ENCODE measurements at places on chromosomes 1 and 21.
A peak's percentile ranks its signal among the peaks of the same experiment; 100 is the strongest.

DNA sequence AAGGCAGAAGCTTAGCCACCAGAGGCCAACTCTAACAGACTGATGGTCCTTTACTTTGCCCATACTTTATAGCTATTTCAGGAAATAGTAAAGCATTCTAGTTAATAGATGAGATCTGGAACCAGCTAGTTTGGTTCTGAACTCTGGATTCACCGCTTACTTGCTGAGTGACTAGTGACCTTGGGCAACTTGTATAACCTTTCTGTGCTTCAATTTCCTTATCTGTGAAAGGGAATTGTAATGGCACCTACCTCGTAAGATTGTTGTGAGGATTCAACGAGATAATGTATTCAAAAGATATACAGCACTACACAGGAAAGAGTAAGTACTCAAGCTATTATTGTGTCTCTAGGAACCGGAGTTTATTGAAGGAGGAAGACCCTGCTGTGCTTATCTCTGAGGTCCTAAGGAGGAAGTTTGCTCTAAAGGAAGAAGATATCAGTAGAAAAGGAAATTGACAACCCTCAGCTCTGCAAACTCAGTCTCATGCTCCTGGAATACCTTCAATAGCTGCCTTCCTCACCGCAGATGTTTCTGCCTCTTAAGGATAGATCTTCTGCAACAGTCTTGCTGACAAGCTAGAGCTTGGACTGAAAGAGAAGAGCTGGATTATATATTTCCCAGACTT, 11.9 kb downstream of the MTFR1L start:
- no peak for DNase-seq

DNA sequence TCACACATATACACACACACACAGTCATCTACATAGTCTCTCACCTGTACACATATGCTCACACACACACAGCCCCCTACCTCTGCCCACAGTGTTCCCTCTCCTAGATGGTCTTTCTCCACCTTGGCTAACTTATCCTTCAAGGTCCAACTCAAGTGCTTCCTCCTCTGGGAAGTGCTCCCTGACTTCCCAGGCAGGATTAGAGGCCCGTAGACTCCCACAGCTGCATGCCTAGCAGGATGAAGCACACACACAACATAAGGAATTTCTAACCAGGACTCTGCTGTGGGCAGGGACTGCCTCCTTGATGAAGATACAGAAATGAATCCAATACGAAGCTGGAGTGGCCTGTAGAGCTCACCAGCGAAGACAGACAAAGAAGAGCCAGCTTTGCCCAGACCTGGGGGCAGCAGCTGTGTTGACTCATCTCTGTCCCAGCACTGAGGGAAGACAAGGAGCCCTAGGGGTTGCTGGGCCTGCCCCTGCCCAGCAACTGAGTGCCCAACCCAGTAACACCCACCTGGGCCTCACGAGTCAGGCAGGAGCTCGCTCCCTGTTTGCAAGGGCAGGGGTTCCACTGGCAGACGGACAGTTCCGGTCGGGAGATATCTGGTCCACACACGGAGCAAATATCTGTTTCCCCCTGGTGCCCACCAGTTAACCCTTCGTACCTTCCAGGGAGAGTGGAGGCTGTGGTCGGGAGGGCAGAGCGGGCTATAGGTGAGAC, 100.8 kb downstream of the DMRTB1 start:
- DNase-seq, result no peak

GRCh38 chr21:33315946-33316710, 8.6 kb upstream of the IFNAR1 start:
- no peak for DNase-seq

DNA sequence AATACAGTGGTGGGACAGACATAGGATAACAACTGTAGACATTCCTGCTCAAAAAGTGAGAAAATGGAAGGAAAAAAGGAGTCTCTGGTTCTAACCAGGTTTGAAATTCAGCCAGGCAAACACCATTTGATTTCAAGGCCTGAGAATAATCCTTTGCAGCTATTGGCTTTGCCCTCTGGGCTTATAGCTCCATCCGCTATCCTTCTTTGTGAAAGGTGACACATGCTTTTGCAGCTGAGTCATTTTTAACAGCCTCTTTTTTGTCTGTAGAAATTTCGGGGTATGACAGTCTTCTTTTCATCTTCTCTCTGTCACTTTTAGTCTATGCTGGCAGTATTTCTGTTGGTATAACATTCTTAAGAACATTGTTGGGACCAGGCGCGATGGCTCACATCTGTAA, 16.2 kb downstream of the SDHC start:
- no peak for DNase-seq

DNA sequence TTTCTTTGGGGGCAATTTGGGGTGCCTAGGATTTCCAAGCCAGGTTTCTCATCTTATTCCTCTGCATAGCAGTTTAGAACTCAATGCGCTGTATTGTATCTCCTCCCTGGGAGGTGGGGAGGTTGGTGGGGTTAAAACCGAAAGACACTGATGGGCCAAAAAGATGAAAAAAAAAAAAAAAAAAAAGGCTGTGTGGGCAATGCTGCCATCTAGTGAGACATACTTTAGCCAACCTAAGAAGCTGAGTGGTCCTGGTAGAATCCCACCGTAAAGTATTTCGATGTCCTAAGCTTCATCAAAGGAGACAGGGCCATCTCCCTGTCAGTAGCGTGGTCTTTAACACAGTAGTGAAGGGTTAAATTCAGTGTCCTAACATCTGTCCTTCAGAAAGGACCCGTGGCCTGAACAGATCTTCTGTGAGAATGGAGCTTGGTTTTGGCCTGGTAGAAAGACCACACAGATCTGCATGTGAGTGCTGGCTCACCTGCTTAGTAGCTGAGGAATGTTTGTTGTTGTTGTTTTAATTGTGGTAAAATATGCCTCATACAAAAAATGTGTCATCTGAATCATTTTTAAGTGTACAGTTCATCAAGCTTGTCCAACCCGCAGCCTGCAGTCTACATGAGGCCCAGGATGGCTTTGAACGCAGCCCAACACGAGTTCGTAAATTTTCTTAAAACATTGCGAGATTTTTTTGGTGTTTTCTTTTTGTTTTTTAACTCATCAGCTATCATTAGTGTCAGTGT, 226.2 kb downstream of the KIF26B start:
- no peak for DNase-seq

- no peak for DNase-seq
Observed at GRCh38 chr1:59278780-59279354, 18.0 kb upstream of the FGGY start.

- no peak for DNase-seq
Observed at GRCh38 chr1:211527006-211527405, 35.0 kb upstream of the RD3 start.

GRCh38 chr21:34762786-34763185, 94.0 kb downstream of the CLIC6 start:
- no peak for DNase-seq

DNA sequence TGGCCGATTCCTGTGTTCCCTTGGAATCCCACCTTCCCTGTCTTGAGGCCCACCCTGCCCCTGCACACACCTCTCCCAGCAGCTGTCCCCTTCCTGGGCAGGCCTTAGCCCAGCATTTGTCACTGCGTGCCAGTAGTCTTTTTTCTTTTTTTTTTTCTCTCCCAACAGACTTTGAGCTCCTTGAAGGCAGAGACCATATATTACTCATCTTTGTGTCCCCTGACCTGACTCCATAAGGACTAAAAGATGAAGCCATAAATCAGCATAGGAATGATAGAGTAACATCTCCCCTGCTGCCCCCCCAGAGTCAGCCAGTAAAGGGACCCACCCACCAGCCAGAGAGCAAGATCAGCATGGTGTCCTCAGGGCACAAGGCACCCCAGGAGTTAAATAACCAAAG, 27.4 kb downstream of the PIGM start:
- DNase-seq, result no peak

- DNase-seq, result no peak
Observed at GRCh38 chr1:25765923-25766589, 33.9 kb upstream of the SELENON start.

DNA sequence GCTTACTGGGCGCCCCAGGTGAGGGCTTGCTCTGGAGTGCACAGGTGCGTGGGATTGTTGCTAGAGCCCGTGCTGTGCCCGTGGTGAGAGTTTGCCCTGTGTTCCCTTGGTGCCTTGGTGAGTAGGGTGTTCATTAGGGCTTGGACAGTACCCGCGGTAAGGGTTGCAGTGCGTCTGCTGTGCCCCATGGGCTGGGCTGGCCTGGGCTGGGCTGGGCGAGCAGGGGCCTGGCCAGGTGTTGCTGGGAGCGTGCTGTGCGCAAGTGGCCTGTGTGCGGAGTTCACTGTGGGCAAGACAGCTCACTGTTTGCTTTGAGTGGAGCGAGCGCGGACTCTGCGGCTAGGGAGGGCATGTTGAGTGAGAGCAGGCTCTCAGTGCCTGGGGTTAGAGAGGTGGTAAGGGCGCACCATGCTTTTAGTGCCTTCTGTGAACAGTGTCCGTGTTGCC, 725 bp downstream of the CR1L start:
- no peak for DNase-seq

DNA sequence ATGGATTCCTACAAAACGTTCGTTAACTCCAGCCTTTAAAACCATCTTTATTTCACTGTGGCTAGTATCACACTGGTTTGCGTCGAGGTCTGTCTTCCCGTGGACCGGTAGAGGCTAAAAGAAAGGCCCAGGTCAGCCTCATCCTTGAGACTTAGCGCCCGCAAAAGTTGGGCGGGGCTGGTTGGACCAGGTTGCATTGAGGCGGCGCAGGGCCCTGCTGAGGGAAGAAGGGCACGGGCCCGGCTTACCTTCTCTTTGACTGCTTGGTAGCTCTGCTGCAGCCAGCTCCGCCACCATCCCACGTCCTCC, 455 bp downstream of the BSDC1 start:
- peak; percentile 28 for DNase-seq

- DNase-seq, result no peak
Observed at GRCh38 chr1:101733340-101733739, 263.4 kb downstream of the OLFM3 start.

DNA sequence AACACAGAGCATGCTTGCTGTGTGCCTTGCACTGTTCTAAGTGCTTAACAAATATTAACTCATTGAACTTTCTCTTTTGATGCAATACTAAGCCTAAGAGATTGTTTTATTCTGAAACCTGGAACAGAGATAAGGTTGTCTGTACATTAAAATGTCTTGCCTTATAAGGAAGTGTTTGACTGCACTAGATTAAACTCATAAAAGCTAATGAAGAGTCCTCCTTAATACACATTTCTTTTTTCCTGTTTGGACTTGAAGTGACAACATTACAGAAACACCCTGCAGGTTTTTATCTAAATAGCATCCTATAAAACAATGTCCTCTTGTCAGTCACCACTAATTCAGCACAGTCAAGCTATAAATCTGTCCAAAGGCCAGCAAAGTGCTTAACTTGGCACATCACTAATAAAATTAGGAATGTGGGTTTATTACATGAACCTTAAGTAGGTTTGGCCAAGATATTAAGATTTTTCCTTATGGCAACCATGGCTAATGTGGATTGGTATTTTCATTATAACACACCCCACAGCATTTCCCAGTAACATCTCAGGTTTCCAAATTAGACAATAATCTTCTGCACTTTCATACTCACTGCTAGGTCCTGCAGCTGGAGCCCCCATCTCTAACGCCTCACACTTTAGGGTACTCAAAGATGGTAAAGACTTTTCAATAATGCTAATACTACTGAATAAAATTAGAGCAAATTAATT, 389.7 kb downstream of the LMO4 start:
- DNase-seq, result no peak

DNA sequence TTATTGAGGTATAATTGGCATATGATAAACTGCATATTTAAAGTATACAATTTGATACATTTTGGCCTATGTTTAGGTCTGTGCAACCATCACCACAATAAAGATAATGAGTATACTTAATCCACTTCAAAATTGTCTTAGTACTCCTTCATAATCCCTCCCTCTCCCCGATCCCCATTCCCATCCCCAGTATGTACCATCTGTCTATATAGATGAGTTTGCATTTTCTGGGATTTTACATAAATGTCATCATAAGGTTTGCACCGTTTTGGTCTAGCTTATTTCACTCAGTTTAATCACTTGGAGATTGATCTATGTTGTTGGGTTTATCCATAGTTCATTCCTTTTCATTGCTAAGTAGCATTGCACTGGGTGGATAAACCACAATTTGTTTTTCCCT, 74.3 kb downstream of the POFUT2 start:
- peak; percentile 42 for DNase-seq

GRCh38 chr1:52640697-52641096, 7.7 kb downstream of the SHISAL2A start:
- DNase-seq, result peak; percentile 83

- no peak for DNase-seq
Observed at GRCh38 chr21:46560568-46561444, 44.1 kb downstream of the S100B start.

DNA sequence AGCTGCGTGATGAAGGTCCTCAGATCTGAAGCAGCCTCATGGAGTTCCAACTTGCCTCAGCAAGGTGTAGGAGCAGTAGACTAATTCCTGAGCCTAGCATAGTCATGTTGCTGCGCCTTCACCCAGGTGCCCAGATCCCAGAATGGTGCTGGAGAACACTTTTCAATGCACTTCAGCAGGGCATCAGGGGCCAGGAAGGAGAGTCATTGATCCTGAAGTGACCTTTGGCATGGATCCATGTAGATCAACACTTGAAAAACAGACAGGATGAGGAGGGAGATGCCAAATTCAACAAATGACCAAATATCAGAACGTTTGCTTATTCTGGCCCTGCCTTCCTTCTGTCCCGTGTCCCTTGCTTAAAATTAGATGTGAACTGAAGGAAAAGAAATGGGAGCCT, 91.9 kb downstream of the LEPR start:
- no peak for DNase-seq

GRCh38 chr1:154703170-154703569, 95.2 kb upstream of the ADAR start:
- DNase-seq, result no peak

GRCh38 chr1:25212725-25213124, 19.6 kb downstream of the SYF2 start:
- DNase-seq, result no peak

DNA sequence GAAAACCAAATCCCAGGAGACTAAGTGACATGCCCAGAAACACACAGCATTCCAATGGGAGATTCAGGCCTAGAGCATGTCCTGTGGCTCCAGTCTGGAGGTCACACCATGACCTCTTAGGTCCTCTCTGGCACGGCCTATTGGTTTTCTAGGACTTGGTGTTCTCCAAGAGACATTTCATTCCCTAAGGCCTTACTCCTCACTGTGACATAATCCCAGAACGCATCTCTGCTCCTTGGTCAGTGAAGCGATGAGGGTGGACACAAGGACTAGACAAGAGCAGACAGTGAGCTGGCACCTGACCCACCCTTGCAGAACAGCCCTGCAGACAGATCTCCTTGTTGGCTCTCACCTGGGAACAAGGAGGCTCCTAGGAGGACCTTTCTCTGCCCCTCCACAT, 860 bp downstream of the IVL start:
- no peak for DNase-seq

GRCh38 chr1:229011022-229011421, 259.9 kb upstream of the RAB4A start:
- no peak for DNase-seq

All from NCI-H524 (cell line).